ENCODE measurements at places on chromosomes 4 and X. TPM values are rescaled to one million over a fixed set of nuclear protein-coding genes. Genes with fewer than 3 reads are reported as not detected.

- DNase-seq = no peak
Observed at GRCh38 chr4:7759216-7759615, 180.4 kb downstream of the AFAP1 start.

- no peak for DNase-seq
Observed at GRCh38 chr4:78040431-78040830, 16.7 kb upstream of the FRAS1 start.

The RAI2 gene
- total RNA-seq = 45.7 TPM

The VEGFC gene
- 14.4 TPM for total RNA-seq

DNA sequence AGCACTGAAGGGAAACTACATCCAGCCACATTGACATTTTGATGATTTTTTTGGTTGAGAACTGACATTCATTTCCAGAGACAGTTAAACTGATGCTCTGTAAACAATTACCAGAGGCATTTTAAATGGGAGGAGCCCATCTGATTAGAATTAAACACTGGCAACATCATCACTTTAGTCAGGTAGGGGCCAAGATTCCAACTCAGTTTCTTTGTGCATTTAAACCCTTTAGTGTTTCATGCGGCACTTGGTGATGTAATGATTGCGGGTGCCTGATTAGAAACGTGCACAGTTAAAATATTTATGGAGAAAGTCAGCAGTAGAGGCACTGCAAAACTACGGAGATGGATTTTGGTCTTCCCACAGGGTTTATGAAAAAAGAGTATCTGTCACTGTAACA lies 16.1 kb downstream of the TNIP3 start:
- DNase-seq = no peak

DNA sequence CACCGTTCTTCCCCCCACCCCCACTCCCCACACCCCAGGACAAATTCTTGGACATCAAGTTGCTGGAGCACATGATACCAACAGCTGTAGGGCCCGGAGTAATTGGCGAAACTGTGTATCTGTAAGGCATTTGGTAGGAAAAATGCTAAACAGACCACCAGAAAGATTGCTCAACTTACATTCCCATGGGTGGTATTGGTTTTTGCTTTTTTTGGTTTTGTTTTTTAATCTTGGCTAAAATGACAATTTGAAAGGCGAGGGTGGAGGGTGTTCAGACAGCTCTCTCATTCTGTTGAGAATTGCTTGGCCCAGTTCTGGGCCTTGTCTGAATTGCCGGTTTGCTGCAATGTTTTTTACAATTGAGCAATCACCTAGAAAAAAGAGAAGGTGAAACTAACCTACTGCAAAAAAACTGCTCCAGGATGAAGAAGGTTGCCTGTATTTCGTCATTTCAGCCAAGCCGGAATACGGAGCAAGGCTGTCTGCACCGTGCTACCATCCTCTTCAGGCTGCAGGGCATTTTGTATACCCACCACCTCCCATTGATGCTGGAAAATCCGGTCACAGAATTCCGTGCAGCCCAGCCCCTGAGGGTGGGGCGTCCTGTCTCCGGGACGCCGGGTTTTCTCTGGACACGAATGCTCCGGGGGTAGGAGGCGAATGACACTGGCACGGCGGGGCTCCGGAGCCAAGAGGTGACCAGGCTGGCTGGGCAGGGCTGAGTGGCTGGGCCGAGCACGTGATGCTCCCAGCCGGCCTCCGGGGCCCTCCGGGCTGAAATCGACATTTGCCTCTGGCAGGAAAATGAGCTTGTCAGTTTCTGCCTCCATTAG lies at the start of gene CLCN4:
TSS of gene CLCN4 (plus strand) at position 777 of the 833 bp plus-strand sequence. CDS start 28,058 bp downstream, outside the sequence.
- peak; percentile 37 for DNase-seq

- DNase-seq = no peak
Observed at GRCh38 chr4:55466001-55466400, 70.2 kb downstream of the TMEM165 start.

DNA sequence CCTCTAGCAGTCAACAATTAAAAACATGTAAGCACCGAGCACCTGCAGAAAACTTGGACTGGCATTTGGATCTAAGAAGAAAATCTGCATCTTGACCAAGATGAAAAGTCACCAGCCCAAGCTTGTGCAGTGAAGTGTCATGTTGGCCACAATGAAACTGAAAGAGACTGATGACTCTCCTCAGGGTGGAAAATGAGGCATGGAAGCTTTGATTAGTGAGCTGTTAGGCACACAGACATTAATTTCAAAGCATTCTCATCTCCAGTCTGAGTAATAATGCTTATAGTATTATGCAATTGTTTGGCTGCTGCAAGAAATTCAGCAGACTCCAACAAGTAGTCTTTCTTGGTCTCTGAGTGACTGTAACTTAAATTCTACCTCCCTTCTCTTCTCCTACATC lies 150.1 kb downstream of the AR start:
- DNase-seq = no peak

The XAGE1A gene
- not detected for total RNA-seq

The NWD2 gene
- total RNA-seq = 0.09 TPM

The FAAH2 gene
- 5.1 TPM for total RNA-seq

The GRIA2 gene
- 0.32 TPM for total RNA-seq

The GPC3 gene
- total RNA-seq = 44.7 TPM
